ENCODE measurements at places on chromosomes 13 and 19. TPM values are rescaled to one million over a fixed set of nuclear protein-coding genes. Genes with fewer than 3 reads are reported as not detected.
A peak's percentile ranks its signal among the peaks of the same experiment; 100 is the strongest.

GRCh38 chr19:39196860-39197562, at the start of gene NCCRP1:
Gene NCCRP1, plus strand, starts transcription at chr19:39196964. Its CDS starts 19 bp downstream, at chr19:39196983.
- no peak for DNase-seq

- no peak for DNase-seq
Observed at GRCh38 chr13:108728370-108728769, 99.0 kb downstream of the MYO16 start.

- no peak for DNase-seq
Observed at GRCh38 chr13:83761631-83762030, 120.6 kb downstream of the SLITRK1 start.

DNA sequence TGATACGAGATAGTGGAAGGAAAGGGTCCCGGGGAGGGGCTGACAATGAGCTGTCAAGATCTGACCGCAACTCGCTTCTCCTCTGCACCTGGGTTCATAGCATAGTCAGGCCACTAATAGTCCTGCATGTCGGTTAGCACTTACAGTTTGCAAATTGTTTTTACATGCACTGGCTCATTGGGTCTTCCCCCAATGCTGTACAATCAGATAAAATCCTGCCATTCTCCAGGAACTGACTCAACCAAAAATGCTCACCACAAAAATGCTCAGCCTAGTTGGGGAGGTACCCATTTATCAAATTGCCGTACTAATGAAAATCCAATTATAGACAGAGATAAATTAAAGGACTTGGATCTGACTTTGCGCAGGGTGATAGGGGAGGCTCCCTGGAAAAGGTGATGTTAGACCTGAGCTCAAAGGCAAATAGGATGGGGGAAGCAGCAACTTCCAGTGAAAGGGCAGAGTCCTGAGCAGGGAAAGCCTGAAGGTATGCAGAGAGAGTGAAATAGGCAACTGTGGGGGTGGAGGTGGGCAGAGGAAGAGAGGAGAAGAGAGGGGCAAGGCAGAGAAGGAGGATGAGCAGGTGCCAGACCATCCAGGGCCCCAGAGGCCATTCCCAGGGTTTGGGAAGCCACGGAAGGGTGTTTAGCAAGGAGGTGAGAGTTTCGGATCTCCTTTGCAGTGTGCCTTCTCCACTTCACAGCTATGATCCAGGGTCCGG, 326.1 kb upstream of the TSHZ3 start:
- DNase-seq = no peak

DNA sequence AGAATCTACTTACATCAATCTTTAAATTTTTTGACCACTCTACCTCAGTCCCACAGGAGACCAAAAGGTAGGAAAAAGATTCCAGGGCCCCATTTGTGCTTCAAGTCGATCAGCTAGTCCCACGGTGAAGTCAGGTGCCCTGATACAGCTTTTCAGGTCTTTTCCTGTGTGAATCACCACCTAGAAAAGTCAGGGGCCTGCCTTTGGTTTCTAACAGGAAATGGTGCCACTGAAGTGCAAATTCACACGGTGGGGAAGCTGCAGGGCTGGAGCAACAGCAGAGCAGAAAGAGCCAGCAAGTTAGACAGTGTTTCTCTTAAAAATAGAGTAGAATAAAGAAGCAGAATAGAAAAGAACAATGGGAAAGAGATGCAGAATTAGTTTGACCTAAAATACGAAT, 107.5 kb downstream of the KLF12 start:
- DNase-seq = peak; percentile 61

- DNase-seq = no peak
Observed at GRCh38 chr13:27973291-27973690, 4.2 kb upstream of the CDX2 start.

DNA sequence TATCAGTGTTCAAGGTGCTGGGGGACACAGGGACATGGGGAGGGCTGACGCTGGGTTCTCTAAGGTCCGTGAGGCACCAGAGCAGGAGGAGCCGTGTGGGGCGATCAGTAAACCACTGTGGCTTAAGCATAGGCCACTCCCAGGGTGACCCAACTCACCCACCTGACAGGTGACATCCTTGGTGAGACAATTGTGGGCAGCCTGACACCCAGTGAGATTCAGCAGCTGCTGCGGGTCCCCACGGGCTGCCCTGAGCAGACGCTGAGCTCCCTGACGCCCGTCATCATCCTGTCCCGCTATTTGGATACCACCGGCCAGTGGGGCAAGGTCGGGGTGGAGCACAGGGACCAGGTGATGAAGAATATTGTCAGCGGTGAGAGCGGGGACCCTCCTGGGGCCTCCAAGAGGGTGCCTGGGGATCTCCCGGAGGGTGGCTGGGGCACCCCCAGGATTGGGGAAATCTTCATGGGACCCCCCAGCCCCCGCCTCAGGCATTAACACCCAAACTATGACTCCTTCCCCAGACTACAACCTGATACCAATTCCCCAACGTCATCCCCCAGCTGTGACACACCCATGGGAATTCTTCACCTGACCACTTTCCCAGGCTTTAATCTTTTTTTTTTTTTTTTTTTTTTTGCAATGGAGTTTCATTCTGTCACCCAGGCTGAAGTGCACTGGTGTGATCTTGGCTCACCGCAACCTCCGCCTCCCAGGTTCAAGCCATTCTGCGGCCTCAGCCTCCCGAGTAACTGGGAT, 33.3 kb upstream of the SHFL start:
- DNase-seq = no peak

Gene CEBPA
- total RNA-seq = 8.2 TPM

Gene TMEM86B
- total RNA-seq = 14.6 TPM

GRCh38 chr13:46355088-46355468, 32.0 kb downstream of the RUBCNL start:
- no peak for DNase-seq

GRCh38 chr13:88142653-88143052, 471.5 kb downstream of the SLITRK5 start:
- DNase-seq = no peak

Gene NKG7
- total RNA-seq = 2,907 TPM

DNA sequence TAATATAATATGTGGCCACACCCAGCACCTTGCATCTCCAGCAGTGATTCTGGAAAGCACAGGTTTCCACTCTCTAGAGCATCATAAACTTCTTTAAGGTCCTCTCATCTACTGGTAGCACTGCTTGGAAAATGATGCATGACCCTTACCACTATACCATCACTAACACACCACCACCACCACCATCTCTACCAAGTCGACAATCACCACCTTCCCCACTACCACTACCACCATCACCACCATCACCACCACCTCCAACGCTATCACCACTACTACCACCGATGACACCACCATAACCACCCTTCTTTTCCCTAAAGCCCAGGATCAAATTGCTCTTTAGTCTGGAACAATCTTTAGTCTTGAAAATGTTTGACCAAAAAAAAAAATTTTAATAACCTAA, 390.4 kb downstream of the SUCLA2 start:
- DNase-seq = no peak

Gene ZNF626
- total RNA-seq = 16.7 TPM

GRCh38 chr19:38736036-38736412, 8.2 kb downstream of the CAPN12 start:
- peak; percentile 58 for DNase-seq
